HT-29 (cell line): ENCODE measurements at places on chromosomes 5 and 9. TPM values are rescaled to one million over a fixed set of nuclear protein-coding genes. Genes with fewer than 3 reads are reported as not detected.

- no peak for DNase-seq
Measured at GRCh38 chr5:28499766-28500290, 1461.4 kb upstream of the CDH9 start.

NXNL2 gene
- total RNA-seq, result not detected in 2 replicates

DNA sequence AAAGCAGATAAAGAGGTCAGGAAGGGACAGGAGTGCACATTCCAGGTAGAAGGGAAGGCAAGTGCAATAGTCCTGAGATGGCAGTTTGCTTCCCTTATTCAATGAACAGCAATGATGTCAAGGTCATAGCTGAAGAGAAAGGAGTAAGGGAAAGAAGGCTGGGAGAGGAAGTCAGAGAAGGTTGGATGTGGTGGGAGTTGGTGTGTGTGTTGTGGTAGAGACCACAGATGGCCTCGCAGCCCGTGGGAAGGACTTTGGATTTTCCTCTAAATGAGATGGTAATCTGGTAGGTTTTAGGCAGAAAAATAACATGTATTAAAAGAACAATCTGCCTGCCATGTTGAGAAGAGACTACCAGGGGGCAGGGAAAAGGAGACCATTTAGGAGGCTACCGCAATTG, 25.1 kb upstream of the LPAR1 start:
- DNase-seq, result no peak

- no peak for DNase-seq
Measured at GRCh38 chr5:95471942-95472341, 80.8 kb downstream of the FAM81B start.

DNA sequence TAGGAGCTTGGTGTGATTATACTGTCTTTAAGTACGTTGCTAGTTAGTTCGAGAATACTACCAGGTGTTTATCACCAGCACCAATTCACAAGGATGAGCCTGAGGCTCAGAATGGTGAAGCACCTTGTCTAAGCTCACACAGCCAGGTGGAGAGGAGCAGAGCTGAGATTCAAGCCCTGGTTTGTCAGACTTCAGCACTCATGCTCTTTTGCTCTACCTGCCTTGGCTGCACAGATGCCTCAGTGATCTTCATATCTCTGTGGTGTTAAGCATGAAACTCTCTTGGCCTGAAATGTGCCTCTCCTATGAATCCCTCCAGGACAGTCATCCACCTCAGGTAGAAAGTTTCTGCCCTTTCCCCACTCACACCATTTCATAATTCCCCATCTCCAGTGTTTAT, 12.2 kb downstream of the CAMK4 start:
- no peak for DNase-seq

GRCh38 chr5:90109285-90109684, 300.3 kb downstream of the CETN3 start:
- no peak for DNase-seq

GRCh38 chr9:115107701-115108100, 10.3 kb downstream of the TNC start:
- DNase-seq, result no peak

DNA sequence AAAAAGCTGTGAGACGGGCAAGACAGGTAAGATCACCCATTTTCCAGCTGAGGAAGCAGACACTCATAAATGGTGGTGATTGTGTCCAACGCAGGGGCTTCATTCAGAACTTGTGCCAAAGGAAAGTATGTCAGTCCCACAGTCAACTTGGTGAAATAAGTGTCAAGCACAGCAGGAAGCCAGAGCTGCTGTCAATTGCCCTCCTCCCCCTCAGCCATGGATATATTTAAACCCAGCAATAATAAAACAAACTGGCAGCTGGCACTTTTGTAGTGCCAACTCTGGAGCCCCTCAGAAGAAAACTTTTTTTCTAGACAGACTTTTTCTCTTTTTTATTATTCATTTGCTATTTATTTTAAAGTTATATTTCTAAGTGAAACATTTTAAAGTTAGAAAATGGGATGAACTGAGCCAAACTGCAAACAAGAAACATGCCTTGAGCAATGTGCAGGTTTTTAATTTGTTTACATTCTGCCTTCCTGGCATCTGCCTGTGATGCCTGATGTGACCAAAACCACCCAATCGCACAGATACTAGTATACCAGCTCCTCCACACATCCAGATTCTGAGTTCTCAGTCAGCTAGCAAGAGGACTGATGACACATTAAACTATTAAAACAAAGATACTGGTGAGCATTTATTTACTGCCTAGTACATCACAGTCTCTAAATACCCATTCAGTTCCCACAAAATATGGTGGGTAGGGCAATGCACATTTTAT, 17.0 kb downstream of the DMAC1 start:
- no peak for DNase-seq

NR4A3 gene
- 0.13 TPM in 1 of 2 replicates, not detected in the other for total RNA-seq

DNA sequence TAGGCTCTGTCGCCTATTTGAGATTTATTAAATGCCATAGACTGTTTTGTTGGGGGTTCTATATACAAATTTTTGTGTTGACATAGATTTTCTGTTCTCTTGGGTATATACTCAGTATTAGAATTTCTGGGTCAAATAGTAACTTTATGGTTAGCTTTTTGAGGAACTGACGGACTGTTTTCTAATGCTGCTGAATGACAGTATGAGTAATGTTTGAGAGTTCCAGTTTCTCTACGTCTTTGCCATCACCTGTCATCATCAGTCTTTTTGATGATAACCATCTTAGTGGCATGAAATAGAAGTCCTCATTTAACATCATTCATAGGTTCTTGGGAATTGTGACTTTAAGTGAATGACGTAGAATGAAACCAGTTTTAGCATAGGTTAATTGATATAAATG, 60.1 kb downstream of the CCDC171 start:
- DNase-seq, result no peak

DNA sequence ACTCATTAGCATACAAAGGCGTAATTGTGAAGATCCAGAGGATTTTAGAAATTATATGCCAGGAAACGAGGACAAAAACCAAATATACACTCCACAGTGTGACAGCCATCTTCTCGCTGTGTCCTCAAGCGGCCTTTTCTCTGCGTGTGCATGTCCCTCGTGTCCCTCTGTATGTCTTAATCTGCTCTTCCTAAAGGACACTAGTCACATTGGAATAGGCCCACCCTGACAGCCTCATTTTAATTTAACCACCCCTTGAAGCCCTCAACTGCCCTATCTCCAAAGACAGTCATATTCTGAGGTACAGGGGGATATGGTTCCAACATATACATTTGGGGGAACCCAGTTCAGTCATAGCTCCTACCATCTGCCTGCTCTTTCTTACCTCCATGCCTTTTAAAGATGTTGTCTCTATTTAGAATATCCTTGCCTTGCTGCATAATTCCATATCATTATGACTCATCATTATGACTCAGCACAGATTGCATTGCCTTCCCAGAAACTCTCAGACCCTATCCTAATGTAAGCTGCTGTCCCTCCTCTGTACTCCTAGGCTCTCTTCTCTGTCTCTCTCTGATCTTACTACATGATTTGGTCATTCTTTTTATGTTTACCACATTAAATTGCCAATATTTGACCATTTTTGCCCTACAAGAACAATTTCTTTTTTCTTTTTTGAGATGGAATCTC, 210.9 kb downstream of the AOPEP start:
- no peak for DNase-seq

GRCh38 chr5:132505641-132506040, 15.1 kb upstream of the IRF1 start:
- no peak for DNase-seq

GRCh38 chr9:86730163-86730928, 217.0 kb downstream of the GAS1 start:
- DNase-seq, result no peak
